ENCODE measurements at places on chromosomes 1 and 21.

DNA sequence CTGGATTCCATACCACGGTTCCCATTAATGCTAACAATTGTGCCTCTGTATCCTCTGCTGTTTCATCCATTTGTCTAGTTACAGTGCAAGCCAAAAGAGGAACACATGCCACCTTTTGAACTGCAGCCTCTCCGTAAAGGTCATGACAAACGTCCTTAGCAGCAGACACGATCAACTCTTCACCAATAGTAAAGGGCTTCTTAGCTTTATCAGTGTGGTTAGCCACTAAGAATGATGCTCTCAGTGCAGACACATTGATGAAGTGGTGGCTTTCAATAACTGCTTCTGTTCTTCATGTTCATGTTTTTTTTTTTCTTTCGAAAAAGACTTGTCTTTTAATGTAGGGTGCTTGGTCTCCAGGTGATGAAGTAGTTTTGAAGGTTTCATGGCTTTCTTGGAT is 14.3 kb downstream of the XPR1 start:
- DNase-seq, result no peak

DNA sequence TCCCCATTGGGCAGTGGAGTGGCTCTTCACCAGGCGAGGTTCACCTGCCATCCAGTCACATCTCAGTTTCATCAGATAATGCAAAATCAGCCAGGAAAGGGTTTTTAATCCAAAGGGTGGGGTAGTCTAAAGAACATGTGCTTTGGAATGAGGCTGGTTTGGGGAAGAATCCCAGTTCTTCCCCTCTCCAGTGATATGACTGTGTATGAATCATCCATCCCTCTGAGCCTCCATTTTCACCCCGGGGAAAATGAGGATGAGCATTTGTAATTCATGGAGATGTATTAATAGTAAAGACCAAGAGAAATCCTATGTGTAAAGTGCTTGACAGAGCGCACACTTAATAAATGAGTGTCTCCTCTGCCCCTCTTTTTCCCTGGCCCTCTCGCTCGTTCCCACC is 215.1 kb upstream of the FGGY start:
- no peak for DNase-seq

DNA sequence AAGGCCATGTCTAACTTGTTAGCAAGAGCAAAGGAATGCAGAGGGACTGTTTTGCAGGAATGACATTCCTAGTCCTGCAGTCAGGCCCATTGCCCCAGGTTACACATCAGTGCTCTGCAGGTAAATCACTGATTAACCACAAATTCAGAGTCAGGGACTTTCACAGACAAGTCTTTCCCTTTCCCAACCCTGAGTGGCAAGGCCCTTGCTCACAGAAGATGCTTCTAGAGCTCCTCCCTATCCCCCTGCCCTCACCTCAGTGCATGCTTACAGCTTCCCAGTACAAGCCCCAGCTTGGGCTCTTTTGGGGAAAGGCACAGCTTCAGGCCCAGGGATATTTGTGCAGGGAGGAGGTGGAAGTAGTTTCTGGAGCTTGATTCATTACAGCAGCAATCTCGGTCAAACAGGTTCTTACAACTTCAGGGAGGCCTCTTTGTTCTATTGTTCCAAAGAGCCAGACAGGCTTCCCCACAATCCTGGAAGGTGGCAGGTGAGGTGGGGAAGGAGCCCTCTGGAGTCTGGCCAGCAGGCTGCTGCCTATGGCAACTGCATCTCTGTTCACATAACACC is 53.9 kb downstream of the CASQ2 start:
- DNase-seq, result no peak

- peak; percentile 46 for DNase-seq
Observed at GRCh38 chr1:24199291-24199900, 12.3 kb upstream of the IFNLR1 start.

DNA sequence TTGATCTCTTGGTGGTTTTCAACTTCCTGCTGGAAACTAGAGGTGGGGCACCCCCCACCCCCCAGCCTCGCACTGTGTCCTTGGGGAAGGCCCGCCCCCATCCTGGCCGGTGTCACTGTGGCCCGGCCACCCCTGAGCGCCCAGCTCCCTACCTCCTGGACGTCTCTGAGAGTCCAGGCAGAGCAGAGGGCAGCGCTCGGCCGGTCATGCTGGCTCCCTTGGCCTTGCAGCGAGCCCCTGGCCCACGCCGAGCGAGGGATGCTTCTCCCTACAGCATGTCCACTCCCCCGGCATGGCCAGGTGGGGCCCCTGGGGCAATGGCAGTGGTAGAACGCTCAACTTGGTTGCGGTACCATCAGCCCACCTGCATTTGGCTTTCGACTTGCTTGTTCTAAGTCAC is 28.7 kb upstream of the TRAPPC10 start:
- no peak for DNase-seq

DNA sequence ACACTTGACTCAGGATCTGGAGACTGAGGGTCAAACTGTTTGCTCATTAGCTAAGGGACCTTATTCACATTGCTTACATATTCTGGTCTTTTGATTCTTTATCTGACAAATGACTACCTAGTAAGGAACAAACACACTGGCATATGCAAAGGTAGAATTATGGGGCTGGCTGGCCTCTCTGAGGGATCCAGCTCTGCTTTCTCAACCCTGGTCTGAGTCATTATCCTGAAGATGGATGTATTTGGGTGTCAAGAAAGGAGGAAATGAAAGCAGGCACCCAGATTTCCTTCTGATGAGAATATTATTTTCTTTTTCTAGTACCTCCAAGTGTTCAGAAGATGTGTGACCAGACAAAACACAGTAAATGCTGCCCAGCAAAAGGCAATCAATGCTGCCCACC is 6.0 kb downstream of the SMCP start:
- no peak for DNase-seq

- DNase-seq, result no peak
Observed at GRCh38 chr1:33848205-33848937, 15.5 kb upstream of the HMGB4 start.

- no peak for DNase-seq
Observed at GRCh38 chr1:117671781-117672501, 66.1 kb downstream of the TENT5C start.

- DNase-seq, result peak; percentile 72
Observed at GRCh38 chr1:155173478-155174323, at the start of gene TRIM46. Gene TRIM46, plus strand, starts transcription at chr1:155173849. Its CDS starts 118 bp downstream, at chr1:155173967.

GRCh38 chr1:231936983-231937775 is 310.6 kb downstream of the DISC1 start:
- peak; percentile 71 for DNase-seq

DNA sequence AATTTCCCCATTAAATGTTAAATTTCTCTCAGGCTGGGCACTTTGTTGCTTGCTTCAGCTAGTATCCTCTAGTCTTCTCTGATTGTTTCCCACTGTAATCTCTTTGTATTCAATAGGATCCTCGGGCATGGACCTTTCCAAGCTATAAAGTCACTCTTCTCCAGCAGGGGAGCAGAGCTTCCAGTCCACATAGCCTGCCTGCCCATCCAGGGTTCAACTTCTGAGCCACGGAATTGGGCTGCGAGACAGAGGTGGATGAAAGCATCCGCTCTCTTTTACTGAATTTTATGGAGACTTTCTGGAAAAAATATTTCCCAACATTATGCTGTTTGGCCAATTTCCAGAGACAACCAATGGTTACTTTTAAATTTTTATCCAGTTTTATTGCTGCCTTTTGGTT is 1.1 kb upstream of the CFHR5 start:
- no peak for DNase-seq

DNA sequence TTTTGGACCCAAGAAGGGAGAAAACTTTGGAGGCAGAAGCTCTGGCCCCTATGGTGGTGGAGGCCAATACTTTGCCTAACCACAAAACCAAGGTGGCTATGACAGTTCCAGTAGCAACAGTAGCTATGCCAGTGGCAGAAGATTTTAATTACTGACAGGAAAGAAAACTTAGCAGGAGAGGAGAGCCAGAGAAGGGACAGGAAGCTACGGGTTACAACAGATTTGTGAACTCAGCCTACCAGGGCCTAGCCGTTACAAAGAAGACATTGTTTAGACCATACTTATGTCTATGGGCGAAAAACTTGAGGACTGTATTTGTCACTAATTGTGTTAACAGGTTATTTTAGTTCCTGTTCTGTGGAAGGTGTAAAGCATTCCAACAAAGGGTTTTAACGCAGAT is 10.4 kb upstream of the ACOT11 start:
- no peak for DNase-seq

GRCh38 chr1:76219366-76219818 is 144.8 kb downstream of the ST6GALNAC3 start:
- no peak for DNase-seq

DNA sequence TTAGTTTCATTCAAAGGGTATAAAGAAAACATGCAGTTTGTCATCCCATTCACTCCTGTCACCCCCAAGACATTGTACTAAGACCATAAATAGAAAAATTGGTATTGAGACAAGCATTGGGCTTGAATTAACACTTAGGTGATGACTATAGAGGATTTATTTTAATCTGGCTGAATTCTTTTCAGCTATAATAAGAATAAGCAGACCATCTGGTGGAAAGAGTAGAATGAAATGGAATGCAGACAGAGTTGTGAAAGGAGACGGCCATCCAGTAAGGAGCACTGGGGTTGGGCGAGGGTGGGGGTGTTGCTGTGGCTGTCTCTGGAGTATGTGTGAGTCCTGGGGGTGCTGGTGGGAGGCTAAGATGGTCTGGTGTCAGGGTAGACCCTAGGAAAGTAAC is 125.0 kb upstream of the IVNS1ABP start:
- DNase-seq, result no peak

DNA sequence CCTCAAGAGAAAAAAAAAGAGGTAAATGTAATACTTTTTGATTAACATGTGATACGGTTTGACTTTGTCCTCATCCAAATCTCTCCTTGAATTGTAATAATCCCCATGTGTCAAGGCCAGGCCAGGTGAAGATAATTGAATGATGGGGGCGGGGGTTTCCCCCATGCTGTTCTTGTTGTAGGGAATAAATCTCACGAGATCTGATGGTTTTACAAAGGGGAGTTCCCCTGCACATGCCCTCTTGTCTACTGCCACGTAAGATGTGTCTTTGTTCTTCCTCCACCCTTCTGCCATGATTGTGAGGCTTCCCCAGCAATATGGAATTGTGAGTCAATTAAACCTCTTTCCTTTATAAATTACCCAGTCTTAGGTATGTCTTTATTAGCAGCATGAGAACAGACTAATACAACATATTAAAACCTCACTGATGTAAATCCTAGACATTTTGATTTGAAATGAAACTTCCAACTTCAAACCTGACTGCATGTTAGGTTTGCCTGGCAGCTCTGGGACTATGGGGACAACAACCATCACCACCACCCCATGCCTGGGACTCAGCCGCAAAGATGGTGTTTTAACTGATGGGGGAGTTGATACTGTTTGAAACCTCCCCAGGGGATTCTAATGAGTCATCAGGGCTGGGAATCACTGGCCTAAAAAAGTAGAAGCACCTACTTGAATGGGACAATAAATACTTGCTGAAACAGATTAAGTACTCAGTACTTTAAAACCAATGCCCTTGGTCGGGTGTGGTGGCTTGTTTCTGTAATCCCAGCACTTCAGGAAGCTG is 32.8 kb upstream of the BACH1 start:
- DNase-seq, result no peak

DNA sequence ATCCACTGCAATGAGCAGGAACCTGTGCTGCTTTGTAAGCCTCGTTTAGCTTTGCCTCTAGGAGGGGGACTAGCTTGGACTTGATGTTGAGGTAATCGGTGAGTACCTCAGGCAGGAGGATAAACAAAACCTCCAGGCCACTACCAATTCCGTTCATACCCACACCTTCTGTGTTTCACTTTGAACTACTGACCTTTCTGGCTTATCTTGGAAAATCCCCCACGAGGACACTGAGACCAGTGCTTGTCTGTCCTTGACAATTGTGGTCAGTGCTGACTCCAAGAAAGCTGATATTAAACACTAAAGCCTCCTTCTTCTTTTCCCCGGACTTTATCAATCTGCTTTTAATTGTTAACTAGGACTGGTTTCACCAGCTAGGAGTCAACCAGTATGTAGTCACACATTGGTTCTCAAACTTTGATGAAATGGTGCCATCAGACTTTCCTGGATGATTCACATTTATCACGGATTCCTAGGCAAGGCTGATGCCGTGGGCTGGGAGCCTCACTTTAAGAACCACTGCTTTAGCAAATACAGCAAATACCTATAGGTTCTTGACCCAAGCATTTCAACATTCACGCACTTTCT is 52.7 kb downstream of the TGFB2 start:
- DNase-seq, result no peak

GRCh38 chr1:34796990-34797389 is 4.2 kb downstream of the GJA4 start:
- DNase-seq, result no peak

GRCh38 chr21:29640080-29640508 is 299.7 kb downstream of the GRIK1 start:
- no peak for DNase-seq

DNA sequence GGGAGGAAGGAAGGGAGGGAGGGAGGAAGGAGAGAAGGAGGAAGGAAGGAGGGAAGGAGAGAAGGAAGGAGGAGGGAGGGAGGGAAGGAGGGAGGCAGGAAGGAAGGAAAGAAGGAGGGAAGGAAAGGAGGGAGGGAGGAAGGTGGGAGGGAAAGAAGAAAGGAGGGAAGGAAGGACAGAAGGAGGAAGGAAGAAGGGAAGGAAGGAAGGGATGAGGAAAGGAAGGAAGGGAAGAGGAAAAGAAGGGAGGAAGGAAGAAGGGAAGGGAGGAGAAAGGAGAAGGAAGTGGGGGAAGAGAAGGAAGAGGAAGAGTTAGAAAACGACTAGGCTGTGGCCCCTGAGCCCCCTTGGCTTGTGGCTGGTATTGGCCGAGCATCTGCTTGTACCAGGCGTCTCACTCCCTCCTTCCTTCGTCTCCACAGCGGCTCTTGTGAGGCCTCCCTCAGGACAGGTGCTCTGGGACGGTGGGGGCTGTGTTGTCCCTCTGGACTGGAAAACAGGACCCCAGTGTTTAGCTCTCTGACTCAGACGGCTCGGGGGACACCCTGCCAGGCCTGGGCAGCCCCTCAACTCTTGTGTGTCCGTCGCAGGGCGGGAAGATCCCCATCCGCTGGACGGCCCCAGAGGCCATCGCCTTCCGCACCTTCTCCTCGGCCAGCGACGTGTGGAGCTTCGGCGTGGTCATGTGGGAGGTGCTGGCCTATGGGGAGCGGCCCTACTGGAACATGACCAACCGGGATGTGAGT is 36.2 kb upstream of the C1QA start:
- no peak for DNase-seq

GRCh38 chr1:2379733-2380404 is 11.5 kb downstream of the MORN1 start:
- no peak for DNase-seq

- no peak for DNase-seq
Observed at GRCh38 chr1:115402753-115403184, 64.7 kb upstream of the NGF start.

All from COLO829 (cell line).